ENCODE measurements at places on chromosomes 2 and 18. TPM values are rescaled to one million over a fixed set of nuclear protein-coding genes. Genes with fewer than 3 reads are reported as not detected.

- H3K27me3 ChIP-seq: no peaks in the 10 kb centered on the region
- no peaks in the 10 kb centered on the region for H3K36me3 ChIP-seq
- no peak for DNase-seq
- H3K4me3 ChIP-seq: no peak overlapping the region
- H3K4me1 ChIP-seq: no peaks in the 10 kb centered on the region
Observed at GRCh38 chr2:142299021-142299420, 168.2 kb upstream of the LRP1B start.

DNA sequence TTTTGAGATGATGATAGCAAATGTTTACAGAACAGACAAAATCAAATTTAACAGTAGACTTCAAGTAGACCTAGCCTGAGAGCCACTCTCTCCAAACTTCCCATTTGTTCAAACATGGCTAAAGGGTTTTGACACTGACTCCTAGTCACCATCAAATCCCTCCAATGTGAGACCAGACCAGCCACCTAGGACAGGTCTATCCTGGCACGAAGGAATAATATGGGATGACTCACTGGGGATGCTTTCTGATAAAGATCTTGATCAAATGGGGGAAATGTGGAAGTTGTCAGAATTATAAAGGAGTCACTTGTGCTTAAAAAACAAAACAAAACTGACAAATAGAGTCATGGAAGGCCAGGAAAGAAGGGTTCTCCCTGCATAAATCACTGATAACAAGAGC lies 95.7 kb downstream of the EDAR start:
- DNase-seq: no peak
- H3K36me3 ChIP-seq: no peaks in the 10 kb centered on the region
- no peak overlapping the region for H3K27ac ChIP-seq
- no peak overlapping the region for H3K4me3 ChIP-seq
- no peaks in the 10 kb centered on the region for H3K27me3 ChIP-seq

GRCh38 chr2:158115202-158115767 lies 13.6 kb downstream of the UPP2 start:
- no peak for DNase-seq
- H3K36me3 ChIP-seq: no peaks in the 10 kb centered on the region
- no peaks in the 10 kb centered on the region for H3K27me3 ChIP-seq
- no peak overlapping the region for H3K4me3 ChIP-seq
- H3K4me1 ChIP-seq: no peaks in the 10 kb centered on the region

- peaks cover 42% of the 10 kb centered on the region for H3K4me1 ChIP-seq
- no peak overlapping the region for H3K4me3 ChIP-seq
- DNase-seq: no peak
- H3K27ac ChIP-seq: no peak overlapping the region
- no peaks in the 10 kb centered on the region for H3K36me3 ChIP-seq
- H3K27me3 ChIP-seq: no peaks in the 10 kb centered on the region
Observed at GRCh38 chr2:65231121-65231520, 3.5 kb downstream of the ACTR2 start.

GCG gene
- total RNA-seq: not detected

GPC1 gene
- 135 TPM for total RNA-seq

CHRND gene
- total RNA-seq: 115 TPM

Measured in psoas muscle (tissue), 8 donors.